ENCODE measurements at places on chromosomes 12 and 14.

- no peak for DNase-seq
Measured at GRCh38 chr12:45039757-45040156, 11.1 kb downstream of the DBX2 start.

DNA sequence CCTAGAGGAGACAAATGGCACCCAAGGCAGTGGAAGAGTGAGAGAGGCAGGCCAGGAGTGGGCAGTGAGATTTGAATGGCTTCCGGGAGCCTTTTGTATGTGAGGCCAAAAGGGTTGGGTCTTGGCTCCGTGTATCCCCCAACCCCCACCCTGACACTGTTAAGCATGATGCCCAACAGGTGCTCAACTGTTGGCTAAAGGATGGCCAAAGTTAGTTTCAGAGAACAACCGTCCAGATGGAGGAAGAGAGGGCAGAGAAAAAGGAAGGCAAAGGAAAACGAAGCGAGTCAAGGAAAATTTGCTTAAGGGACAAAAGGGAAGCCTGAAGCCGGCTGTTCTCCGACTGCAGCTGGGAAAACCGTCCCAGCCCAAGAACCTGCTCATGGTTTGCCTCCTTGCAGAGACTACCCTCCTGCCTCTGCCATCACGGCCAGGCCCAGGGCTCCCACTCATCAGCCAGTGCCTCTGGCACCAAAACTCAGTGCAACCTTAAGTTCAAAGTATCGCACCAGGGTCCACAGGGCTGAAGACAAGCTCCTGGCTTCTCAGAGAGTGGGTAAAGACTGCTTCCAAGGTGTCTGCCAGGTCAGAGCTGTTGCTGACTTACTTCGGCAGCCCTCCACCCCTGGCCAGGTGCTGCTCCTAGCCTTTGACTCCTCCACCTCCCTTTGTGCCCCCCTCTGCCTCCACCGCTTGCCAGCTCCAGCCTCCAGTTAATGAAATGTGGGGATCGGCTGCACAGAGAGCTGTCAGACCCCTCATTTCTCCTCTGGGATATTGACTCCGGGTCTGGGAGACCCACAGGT lies 4.2 kb upstream of the C1QL4 start:
- no peak for DNase-seq

DNA sequence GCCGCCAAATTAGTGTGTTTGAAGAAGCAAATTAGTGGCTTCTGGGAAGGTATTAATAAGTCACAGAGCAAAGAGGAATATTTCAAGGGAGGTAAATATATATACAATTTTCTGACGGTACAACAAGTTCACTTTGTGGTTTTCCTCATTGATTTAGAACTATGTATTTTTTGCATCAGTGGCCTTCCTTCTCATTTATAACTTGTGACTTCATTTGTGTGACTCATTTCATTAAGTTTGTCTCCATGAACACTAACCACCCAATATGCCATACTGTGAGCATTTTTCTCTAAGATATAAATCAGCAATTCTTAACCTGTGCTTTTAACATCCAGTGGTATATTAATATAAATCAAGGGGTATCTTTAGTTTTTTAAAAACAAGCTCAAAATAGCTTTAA lies 29.3 kb upstream of the ARHGAP5 start:
- DNase-seq = no peak

GRCh38 chr12:53754633-53755264 lies 3.0 kb upstream of the CISTR start:
- no peak for DNase-seq

GRCh38 chr14:52060080-52060479 lies 8.8 kb downstream of the NID2 start:
- DNase-seq = no peak

DNA sequence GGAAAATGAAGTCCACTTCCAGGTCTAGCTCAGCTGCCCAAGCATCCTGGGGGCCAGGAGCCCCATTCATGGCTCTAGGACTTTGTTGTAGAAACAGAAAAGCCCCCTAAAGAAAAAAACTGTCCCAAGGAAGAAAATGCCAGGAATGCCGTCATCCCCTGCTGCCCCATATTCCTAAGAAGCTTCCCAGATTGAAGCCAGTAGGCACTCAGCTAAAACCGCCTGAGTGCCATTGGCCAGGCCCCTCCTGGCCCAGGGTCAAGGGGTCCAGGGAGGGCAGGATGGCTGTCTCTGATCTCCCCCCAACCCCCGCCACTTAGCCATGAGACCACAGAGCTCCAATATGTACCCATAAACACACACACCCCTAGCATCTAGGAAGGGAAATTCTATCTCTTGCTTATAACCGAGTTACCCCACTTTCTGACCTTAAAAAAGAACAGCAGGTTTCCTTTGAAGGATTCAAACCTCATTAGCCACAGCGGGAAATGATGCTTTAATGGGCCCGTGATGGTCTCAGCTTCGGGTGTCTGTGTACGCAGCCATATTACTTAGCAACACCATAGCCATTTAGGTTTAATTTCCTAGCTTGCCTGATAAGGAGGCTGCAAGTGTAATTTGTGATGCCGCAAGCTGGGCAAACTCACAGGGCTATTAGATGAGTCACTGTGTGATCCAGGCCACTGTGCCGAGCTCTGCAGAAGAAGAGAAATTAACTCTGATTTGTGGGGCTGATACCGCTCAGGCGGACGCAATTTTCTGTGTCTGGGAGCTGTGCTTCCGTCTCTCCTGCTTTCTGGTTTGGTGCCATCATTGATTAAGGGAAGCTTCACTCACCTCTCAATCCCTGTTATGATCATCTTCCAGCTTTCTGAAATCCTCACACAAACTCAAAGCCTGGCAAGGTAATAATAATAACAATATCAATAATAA lies 84.2 kb downstream of the GCH1 start:
- DNase-seq = no peak

- DNase-seq = no peak
Measured at GRCh38 chr12:21478756-21479455, 22.5 kb downstream of the RECQL start.

- no peak for DNase-seq
Measured at GRCh38 chr14:40416565-40416964, 984.3 kb upstream of the FBXO33 start.

DNA sequence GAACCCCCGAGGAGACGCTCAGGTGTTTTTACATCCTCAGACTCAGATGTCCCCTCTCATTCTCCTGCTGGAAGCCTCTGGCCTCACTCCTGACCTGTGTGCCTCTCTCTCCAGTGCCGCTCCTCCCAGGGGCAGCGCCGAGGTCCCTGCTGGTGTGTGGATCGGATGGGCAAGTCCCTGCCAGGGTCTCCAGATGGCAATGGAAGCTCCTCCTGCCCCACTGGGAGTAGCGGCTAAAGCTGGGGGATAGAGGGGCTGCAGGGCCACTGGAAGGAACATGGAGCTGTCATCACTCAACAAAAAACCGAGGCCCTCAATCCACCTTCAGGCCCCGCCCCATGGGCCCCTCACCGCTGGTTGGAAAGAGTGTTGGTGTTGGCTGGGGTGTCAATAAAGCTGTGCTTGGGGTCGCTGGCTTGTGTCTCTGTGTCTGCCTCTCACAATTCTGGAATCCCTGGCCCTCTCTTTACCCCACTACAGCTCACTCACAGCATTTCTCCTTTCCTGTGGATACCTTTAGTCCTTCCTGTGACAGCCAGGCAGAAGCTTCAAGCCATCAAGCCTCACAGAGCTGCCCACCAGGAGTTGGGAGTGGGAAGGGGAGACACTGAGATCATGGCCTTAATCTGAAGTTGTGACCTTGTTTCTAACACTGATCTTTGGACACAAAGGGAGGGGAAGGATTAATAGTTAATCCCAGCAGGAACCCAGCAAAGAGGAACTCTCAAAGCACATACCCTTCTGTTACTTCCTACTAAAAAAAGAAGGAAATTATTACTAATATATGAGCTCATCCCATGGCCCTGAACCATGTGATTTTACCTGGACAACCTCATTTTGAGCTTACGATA lies 1.1 kb upstream of the SOAT2 start:
- no peak for DNase-seq

- DNase-seq = no peak
Measured at GRCh38 chr12:117587631-117588287, 226.3 kb upstream of the NOS1 start.

DNA sequence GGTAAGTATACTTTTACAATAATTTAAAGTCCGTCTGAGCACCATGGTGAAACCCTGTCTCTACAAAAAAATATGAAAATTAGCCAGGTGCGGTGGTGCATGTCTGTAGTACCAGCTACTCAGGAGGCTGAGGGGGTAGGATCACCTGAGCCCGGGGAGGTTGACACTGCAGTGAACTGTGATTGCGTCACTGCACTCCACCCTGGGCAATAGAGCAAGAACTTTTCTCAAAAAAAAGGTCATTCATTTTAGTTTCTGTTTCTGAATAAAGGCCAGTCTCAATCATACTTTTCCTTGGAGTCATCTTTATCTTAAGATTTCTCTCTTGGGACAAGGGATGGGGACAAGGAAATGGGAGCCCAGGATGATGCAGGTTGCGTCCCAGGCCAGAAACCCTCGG lies 12.9 kb downstream of the ANKRD13A start:
- DNase-seq = no peak

GRCh38 chr14:99575043-99576023 lies 28.7 kb downstream of the CCDC85C start:
- no peak for DNase-seq

- no peak for DNase-seq
Measured at GRCh38 chr14:68805414-68805813, 12.5 kb upstream of the ZFP36L1 start.

- no peak for DNase-seq
Measured at GRCh38 chr12:124848621-124849380, 14.9 kb downstream of the SCARB1 start.

- DNase-seq = no peak
Measured at GRCh38 chr12:72485017-72485701, 213.0 kb downstream of the TRHDE start.

GRCh38 chr14:54135804-54136280 lies 179.2 kb upstream of the BMP4 start:
- DNase-seq = no peak

DNA sequence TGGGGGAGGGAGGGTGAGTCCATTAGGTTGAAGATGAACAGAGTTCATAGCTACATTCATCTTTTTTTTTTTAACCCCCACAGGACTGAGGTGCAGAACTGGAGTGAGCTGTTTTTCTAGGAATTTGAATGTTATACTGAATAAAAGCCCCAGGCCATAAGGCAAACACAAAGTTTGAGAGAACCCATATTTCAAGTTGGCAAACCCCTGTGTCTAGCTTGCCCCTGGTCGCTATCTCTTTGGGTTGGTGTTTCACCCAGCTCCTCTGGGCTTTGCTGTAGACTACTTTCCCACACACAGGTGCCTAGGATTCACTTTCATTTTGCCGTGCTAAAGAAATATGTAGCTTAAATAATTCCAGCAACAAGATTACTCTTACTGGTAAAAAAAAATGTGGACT lies 5.2 kb upstream of the LMO3 start:
- no peak for DNase-seq

DNA sequence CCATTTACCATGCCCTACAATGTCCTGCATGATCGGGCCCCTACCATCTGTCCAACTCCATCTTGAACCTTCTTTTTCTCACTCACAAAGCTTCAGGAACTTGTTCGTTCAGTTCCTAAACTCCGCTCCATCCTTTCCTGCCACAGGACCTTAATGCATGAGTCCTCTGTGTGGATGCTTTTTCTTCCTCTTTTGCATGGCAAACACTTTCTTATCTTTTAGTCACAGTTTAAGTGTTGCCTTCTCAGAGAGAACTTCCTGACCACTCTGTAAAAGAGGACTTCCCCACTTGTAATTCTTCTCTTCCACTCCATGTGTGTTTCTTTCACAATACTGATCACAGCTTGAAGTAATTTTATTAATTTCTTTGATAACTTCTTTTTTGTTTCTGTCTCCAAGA lies 54.4 kb upstream of the ETV6 start:
- no peak for DNase-seq

DNA sequence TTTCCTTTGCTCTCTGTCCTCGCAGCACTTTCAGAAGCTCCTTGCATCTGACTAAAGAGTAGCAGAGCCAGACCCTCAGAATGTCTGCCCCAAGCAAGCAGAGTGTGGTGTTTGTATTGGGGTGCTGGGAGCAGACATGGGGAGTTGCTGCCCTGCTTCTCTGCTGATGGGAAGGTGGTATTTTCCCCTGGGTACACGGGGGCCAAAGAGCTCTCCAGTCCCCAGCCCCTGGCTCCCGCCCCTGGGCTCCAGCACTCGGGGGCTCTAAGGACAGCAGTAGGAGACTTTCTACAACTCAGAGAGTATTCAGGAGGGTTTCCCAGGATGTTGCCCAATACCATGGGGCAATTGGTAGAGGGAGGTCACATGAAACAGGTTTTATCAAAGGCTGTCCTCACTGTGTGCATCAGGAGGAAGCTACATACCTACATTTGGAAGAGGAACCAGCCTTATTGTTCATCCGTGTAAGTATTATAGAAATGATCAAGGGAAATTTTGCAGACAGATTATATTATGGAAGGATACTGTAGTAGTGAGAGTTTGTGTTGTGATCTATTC lies 50.3 kb downstream of the DAD1 start:
- no peak for DNase-seq

DNA sequence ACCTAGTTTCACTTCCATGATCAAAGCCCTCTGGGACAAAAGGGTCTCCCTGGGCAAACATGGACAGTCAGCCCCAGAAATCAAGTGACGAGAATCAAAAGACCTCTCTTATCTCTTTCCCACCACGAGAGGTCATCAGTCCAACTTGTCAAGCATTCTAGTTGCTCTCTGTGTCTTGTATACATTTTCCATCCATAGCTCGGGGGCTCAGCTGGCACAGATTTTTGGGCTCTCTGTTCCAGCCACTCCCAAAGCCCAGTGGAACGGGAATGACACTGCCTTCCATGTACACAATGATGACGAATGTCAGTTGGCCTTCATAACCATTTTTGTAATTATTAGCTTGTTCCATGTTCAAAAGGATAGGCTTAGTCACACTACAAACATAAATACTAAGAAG lies 29.7 kb downstream of the NOS1 start:
- no peak for DNase-seq

- DNase-seq = no peak
Measured at GRCh38 chr14:53213761-53214160, 60.6 kb upstream of the DDHD1 start.

DNA sequence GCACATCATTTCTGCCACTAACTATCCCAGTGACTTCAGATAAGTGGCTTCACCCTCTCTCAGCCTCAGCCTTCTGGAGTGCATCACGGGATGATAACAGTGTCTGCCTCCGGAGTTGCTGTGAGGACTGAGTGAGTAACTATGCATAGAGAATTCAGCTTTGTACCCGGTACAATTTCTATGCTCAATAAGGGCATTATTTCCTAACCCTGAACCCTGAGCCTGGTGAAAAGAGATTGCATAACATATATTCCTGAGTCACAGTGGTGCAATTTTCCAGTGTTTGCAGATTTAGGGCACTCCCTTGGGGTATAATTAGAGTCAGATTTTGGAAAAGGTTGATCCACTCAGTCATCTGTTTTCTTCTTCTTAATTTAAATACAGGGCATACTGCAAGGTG lies 181.1 kb downstream of the PTPN11 start:
- no peak for DNase-seq

Data from NCI-H1048 (cell line).